Activated CD4-positive, CD25-positive, alpha-beta regulatory T cell treated with anti-CD3 and anti-CD28 coated beads, Interleukin-2, amount 50 U/mL, for 16 hours (primary cell): ENCODE measurements at places on chromosomes 1 and 21.

GRCh38 chr1:109483672-109484518 is at the start of gene ATXN7L2:
Gene ATXN7L2, plus strand, starts transcription at chr1:109483905. Its CDS starts 49 bp downstream, at chr1:109483954.
- peak; percentile 83 for DNase-seq

DNA sequence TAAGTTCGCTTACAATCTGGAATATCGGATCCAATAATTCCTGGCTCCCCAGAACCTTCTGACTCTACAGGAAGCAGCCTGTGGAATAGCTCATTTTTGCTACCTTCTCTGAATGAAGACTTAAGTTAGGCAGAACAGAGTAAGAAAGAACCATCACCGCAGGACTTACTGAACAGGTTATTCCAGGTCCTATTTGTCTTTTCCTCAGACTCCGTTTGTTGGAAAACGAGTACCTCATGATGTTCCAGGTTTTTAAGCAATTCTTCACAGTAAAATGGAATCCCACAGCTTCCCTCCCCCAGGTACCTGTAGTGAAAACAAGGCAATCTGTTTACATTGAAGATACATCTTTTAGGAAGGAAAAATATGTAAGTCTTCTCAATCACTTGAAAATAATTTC is 59.8 kb downstream of the ADCY10 start:
- DNase-seq = no peak

GRCh38 chr1:89894210-89895201 is 73.7 kb downstream of the LRRC8D start:
- no peak for DNase-seq

GRCh38 chr1:95325349-95325748 is 91.3 kb downstream of the RWDD3 start:
- DNase-seq = no peak

DNA sequence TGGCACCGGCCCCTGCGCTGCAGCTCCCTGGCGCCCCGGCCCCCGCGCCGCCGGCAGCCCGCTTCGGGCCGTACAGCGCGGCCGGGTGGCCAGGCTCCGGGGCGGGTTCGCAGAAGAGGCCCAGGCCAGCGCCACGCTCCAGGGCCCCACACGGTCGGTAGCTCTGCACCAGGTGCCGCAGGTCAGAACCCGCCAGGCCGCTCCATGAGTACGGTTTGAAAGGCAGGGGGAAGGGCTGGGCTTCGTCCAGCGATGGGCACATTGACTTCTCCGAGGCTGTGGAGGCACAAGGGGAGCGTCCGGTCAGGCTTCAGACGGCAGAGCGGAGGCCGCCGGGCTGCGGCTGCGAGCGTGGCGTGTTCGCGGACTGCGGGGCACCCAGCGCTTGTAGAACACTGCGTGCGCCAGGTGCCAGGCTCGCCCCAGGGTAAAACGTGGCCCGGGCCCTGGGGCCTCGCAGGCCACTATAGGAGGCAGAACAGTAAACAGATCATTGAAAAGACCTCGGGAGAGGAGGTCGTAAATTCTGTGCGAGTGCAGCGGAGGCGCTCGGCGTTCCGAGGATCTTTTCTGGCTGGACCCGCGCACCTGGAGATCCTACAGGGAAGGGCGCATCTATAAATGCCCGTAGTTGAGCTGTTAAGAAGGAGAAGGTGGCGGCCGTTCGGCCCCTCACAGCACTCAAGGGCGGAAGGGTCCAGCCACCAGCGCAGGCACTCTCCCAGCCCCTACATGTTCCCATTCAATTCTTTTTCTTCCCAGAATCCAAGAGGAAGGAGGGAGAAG is 5.7 kb downstream of the GFI1 start:
- no peak for DNase-seq

- DNase-seq = no peak
Observed at GRCh38 chr1:78387201-78387600, 103.6 kb upstream of the PTGFR start.

- DNase-seq = no peak
Observed at GRCh38 chr1:90723590-90724108, 6.5 kb upstream of the BARHL2 start.

- DNase-seq = no peak
Observed at GRCh38 chr1:207282058-207282457, 39.4 kb upstream of the CD55 start.

GRCh38 chr1:232557096-232557495 is 72.8 kb downstream of the SIPA1L2 start:
- DNase-seq = no peak

GRCh38 chr1:225508538-225509375 is 80.9 kb upstream of the LBR start:
- no peak for DNase-seq

- no peak for DNase-seq
Observed at GRCh38 chr1:10788592-10789006, 7.8 kb downstream of the CASZ1 start.

DNA sequence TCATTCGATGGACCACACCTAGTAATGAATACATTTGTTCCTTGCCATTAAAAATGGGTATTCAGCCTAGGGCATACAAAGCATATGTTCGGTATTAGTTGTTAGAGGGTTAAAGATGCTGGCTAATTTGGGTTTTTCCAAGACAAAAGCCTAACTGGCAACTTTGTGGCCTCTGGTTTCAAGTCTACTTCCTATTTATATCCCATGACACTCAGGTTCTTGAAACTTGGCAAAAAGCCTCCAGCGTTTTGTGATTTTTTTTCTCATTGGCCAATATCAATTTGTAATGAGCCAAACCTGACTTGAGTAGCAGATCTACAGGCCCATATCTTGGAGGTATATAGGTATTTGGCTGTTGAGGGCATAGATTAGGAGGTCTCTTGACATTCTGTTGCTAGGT is 75.3 kb downstream of the C1orf21 start:
- DNase-seq = no peak

DNA sequence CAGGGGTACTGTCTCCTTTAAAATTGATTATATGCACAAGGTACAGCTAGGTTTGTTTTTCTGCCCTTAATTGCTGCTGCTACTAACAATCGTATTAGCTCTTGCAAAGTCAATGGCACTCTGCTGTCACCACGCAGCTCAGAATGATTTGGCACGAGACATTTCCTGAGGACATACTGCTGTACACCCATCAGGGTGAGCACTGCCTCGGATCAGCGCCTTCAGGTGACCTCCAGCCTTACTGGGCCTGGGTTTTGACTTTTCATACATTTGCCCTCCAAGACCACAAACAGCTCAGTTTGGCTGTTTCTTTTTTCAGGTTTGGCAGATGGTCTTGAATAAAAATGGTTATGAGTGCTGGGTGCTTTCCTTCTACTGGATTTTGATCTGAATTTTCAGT is 110.9 kb downstream of the NTPCR start:
- no peak for DNase-seq

- no peak for DNase-seq
Observed at GRCh38 chr1:9452516-9453140, 86.6 kb upstream of the SLC25A33 start.

GRCh38 chr1:2412773-2413494 is 570 bp upstream of the PEX10 start:
- no peak for DNase-seq

DNA sequence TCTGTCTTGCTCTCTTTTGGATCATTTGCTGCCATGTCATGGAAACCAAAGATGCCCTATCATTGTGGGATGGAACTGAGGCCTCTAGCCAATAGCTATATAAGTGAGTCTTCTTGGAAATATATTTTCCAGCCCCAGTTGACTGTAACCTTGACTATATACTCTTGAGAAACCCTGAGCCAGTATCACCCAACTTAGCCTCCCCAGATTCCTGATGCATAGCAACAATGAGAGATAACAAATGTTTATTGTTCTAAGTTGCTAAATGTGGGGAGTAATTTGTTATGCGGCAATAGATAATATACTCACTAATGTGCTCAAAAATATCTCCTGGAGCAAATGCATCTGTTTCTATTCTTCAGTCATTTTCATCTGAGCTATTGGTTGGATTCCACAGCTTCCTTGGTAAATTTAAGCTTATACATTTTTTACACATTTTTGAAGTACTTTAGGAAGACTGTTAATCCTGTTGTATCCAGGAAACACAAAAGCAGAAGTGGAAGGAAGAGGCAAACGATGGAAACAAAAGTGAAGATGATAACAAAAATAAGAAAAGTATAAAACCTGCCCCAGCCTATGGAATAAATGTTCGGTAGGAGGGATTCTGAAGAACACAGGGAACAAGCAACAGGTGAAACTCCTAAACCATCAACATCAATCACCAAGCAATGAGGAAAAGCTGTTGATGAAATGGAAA is 6.3 kb upstream of the SRRM1 start:
- DNase-seq = no peak

- DNase-seq = no peak
Observed at GRCh38 chr1:226457307-226457712, 49.4 kb upstream of the PARP1 start.

DNA sequence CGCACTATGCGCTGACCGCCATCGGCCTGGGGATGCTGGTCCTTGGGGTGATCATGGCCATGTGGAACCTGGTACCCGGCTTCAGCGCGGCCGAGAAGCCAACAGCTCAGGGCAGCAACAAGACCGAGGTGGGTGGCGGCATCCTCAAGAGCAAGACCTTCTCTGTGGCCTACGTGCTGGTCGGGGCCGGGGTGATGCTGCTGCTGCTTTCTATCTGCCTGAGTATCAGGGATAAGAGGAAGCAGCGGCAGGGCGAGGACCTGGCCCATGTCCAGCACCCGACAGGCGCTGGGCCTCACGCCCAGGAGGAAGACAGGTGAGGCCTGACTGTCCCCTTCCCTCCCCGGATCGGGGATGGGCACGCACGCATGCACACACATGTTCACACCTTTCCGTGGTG is 31.9 kb upstream of the FHAD1 start:
- no peak for DNase-seq

GRCh38 chr1:4084048-4084431 is 184.0 kb upstream of the C1orf174 start:
- DNase-seq = no peak

DNA sequence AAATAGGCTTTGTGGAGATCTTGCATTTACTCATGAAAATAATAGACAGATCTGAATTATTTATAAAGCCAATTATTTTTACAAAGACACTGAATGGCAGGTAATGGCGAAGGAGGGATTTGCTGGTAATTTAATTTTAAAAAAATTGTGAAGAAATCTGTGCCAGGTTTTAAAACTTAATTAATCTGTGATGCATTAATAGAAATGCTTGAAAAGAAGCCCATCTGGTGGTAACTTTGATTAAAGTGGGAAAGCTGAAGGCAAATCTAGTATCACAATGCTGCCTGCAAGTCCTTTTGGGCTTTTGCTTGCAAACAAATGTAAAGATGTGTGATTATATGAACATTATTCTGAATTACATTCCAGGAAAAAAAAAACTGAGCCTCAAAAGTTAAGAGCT is 433.2 kb upstream of the DEPDC1 start:
- DNase-seq = no peak

DNA sequence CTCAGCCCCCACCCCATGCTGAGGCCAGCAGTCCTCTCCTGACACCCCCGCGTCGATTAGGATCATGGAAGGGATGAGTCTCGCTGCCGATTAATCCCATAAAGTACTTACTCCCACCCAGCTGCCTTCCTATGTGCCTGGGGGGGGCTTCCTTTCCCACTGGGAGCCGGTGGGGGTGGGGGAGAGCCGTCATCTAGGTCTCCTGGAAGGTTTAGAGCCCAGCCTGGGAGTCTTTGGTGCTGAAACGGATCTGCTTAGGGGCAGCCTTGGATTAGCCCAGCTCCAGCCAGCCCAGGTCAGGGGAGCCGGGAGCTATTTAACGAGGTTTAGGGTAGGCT is 9.8 kb downstream of the SAMD11 start:
- DNase-seq = no peak

DNA sequence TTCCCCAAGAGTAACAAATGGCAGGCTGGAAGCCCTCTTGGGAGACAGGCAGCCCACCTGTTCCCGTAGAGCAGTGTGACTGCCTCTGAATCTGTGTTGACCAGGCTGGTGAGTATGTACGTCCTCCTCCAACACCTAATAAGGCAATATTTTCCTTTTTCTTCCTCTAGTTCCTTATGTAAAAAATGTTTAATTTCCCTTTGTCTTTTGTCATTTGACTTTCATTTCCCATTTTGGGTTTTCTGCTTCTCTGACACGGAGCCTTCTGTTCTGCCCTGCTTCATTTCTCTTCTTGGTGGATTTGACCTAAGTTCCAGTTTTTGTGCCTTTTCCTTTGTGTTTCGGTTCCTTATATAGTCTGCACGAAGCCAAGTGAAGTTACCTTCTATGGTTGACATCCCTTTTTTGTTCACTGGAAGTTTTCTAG is 65.8 kb upstream of the ATF3 start:
- DNase-seq = no peak

DNA sequence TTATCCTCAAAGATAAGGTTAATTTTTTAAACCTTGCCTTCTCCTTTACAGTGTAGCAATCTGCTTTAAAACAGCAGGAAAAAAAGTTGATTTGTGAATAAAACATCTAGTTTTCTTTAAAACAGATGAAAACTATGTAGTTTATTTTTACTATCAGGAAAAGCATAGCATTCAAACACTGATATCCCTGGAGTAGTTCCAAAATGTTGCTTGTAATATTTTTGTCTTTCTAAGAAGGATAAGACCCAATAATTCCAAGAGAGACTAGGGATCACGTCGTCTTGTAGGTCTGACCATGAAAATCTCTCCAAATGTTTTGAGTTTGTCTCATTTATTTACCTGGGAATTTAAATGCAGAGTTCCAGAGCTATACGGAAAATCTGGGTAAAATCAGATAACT is 204.0 kb downstream of the NTNG1 start:
- no peak for DNase-seq

DNA sequence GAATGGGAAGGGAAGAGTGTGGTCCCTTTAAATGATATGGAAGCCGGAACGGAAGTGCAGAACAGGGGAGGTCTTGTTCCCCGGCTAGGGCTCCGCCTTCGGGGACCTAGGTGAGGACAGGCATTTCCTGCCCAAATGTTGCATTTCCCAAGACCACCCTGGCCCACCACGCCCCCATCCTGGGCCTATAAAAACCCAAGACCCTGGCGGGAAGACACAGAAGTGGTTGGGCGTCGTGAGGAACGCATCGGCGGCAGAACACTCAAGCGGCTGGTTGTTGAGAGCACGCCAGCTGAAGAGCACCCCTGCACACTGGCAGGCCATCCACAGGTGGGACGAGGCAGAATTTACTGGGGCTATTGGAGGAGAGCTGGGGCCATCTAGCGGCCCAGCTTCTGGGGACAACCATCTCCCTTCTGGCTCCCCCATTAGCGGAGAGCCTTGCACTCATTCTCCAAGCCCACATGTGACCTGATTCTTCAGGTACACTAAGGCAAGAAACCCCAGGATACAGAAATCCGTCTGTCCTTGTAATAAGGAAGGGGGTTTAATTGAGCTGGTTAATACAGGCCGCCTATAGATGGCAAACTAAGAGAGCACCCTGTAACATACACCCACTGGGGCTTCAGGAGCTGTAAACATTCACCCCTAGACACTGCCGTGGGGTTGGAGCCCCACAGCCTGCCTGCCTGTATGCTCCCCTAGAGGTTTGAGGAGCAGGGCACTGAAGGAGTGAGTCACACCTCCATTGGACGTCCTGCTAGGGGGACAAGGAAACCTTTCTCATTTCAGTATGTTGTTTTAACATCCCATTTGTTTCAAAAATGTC is 1327.9 kb downstream of the BRINP3 start:
- DNase-seq = no peak
